ENCODE measurements at places on chromosomes 7 and 10.
A peak's percentile ranks its signal among the peaks of the same experiment; 100 is the strongest.

DNA sequence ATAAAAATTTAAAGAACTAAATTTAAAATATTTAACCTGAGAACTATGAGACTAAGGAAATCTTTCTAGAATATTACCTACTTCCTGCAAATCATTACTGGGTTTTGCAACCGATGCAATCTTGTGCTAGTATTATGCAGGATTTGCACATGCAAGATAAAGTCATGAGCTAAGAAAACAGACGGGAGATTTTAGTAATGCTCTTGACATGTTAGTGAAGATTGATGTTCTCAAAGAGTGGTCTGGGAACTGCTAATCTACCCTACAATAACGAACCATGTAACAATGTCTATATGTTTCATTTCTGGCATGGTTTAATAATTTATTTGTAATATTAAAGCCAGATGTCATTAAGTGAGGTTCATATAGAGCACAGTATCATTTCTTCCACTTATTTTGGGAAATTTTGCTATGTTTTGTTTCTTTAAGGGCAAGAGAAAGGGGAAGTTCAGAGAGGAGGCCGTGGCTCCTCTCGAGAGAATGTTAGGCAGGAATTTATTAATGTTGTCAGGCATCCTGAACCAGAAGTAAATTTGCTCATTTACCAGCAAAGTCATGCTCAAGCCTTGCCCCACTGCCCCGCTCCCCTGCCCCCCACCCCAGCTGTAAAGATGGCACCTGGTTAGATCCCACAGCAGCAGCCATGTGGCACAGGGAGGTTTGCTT is 22.8 kb downstream of the LRRC17 start:
- DNase-seq: no peak

GRCh38 chr7:140242057-140243031 is 65.6 kb upstream of the KDM7A start:
- DNase-seq: no peak

DNA sequence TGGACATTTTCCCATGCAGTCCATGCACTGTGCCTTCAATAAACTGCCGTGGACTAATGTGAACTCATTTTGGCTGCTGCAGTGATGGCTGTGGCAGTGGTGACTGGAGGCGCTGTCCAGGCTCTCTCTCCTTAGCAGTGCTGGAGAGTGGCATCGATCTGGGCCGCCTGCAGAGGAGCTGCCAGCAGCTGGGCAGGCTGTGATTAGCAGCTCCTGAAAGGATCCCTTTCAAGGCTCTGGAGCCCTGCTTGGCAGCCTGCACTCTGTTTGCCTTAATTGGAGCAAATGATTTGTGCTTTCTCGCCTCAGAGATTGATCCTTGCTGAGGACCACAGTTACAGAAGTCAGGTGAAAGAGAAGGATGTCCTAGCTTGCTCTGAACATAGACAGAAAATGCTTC is 130.1 kb upstream of the VWC2 start:
- peak; percentile 51 for DNase-seq

DNA sequence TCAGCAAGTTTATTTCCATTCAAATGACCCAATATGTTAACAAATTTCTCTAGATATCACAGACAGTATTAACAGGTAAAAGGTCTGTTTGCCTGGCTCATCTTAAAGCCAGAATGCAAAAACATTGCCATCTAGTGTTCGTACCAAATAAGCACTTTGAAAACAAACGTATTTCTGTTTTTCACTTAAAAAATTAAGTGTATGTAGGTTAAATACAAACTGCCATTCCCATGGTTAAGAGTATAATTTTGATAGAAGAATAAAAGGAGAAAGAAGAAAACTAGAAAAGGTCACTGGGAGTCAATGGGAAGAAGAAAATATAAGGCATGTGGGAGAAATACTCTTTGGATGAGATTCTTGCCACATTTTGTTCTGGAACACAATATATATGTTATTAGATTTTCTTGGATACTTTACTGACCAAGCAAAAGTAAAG is 51.0 kb downstream of the ORC5 start:
- no peak for DNase-seq

- DNase-seq: no peak
Measured at GRCh38 chr10:101845893-101846292, 2.3 kb upstream of the KCNIP2 start.

DNA sequence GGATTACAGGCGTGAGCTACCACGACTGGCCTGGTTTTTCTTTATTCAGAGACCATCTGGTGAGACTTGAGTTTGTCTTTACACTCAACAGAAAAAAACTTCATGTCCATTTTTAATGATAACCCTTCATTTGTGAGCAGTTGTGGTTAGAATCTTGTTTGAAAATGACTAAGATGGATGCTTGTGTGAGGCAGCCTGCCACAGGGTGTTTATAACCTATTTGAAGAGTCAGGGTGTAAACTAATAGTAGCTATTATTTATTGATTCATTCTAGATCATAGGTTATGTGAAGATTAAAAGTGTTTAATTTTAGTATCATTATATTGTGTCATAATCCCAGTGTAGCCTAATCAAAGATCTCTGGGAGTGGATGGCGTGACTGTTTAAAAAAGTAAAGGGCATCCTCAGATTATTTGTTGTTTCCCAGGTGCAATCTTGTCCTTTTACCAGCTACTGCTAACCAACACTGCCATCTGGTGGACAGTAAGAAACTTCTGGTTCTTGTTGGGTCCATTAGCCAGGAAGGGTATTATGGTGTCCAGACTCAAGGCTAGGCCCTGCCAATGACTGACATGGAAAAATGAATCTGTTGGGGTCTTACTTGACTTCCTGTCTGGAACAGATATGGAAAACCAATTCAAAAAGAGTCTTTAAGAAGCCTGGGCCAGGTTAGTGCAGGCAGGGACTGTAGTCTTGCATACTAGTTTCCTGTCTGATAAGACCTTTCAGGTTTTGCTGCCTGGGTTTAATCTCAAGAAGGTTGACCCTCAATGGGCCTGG is 24.9 kb downstream of the NRBF2 start:
- peak; percentile 56 for DNase-seq

DNA sequence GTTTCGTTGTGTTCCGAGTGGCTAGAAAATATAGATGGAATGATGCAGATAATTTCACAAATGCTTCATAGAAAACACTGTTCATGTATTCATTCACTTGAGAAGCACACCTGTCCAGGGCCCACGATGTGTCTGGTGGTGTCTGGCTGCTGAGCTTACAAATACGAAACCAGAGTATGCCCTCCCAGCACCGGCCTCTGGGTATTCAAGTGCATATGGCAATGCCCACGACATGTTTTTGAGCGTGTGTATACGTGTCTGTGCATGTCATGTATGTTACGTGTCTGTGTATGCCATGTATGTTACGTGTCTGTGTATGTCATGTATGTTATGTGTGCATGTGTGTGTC is 37.9 kb downstream of the IL2RA start:
- DNase-seq: peak; percentile 13

GRCh38 chr7:28409716-28410627 is 2.3 kb upstream of the CREB5 start:
- peak; percentile 72 for DNase-seq

- no peak for DNase-seq
Measured at GRCh38 chr7:33757050-33757449, 148.3 kb upstream of the BMPER start.

GRCh38 chr10:75962395-75963061 is 531.1 kb downstream of the LRMDA start:
- no peak for DNase-seq

GRCh38 chr7:91875851-91876250 is 4.7 kb downstream of the MTERF1 start:
- no peak for DNase-seq

- DNase-seq: no peak
Measured at GRCh38 chr7:127979728-127980126, 51.5 kb downstream of the LRRC4 start.

- DNase-seq: no peak
Measured at GRCh38 chr7:133854739-133855138, 272.4 kb upstream of the LRGUK start.

- no peak for DNase-seq
Measured at GRCh38 chr7:111992601-111993000, 213.6 kb downstream of the DOCK4 start.

DNA sequence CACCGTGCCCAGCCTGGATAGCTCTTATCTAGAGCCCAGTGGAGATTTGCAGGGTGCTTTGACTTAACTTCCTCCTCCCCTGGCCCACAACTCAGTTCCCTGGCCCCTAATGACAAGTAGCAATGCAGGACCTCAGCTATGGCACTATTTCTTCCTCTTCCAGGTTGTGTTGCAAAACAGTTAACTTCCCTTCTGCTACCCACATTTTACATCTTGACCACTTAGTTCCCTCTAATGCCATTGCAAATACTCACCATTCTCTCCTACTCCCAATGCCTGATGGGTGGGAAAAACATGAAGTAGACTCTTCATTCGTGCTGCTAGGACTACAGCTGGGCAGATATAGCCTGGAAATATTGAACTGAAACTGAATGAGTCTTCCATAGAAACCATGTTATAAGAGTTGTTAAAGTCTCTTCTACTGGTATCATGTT is 39.1 kb upstream of the FGL2 start:
- DNase-seq: no peak

- DNase-seq: no peak
Measured at GRCh38 chr10:44376472-44377099, 8.3 kb downstream of the CXCL12 start.

- no peak for DNase-seq
Measured at GRCh38 chr7:38855386-38855785, 53.6 kb downstream of the VPS41 start.

DNA sequence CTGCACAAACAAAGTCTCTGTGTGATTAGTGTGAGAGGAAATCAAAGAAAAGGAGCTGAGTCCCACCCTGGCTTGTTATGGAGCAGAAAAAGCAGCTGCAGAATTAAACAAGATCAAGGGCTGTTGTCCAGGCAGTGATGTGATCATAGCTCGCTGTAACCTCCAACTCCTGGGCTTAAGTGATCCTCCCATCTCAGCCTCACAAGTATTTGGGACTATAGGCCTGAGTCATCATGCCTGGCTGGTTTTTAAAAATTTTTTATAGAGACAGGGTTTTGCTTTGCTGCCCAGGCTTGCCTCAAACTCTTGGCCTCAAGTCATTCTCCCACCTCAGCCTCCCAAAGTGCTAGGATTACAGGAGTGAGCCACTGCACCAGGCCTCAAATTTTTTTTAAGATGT is 88.9 kb downstream of the IPMK start:
- DNase-seq: no peak

GRCh38 chr10:133364645-133365431 is 7.0 kb upstream of the FUOM start:
- no peak for DNase-seq

DNA sequence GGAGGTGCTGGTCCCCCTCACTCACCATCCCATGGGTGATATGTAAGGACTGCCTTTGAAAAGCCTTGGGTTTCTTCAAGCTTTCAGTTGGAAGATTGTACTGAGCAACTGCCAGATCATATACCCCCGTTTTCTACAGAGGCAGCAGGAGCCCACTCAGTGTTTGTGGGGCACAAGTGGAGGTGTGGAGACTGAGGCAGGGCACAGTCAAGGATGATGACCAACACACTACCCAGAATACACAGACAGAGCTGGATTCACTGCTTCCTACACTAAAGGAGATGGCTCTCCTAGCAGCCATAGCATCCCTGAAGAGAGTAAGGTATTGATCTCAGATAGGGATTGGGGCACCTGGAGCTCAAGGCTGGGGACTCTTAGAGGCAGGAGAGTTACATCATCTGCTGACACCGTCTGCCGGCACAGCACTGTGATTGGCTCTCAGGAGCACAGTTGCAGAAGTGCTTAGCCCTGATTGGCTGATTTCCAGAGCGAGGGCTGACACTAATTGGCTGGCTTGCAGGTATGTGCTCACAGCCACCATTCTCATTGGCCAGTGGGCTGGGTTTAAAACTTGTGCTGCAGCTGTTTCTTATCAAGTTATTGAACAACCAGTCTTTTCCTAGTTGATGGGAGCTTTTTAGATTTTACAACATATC is 77.9 kb upstream of the PFKP start:
- no peak for DNase-seq

DNA sequence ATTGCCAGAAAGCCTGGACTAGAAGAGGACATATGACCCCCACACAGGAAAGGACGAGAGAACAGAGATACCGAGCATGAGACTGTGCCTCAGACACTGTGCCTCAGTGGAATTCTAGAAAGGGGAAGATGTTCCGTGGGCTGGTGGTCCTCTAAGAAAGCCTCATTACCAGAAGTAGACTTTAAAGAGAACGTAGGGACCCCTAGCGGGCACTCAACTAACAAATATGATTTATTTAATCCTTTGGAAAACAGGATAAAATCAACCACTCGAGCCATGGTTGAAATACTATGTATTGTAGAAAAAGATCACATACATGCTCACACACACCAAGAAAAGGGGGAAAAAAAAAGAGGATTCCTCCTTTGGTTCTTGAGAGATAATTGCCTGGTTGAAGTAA is 701.2 kb upstream of the SORCS1 start:
- no peak for DNase-seq

- DNase-seq: no peak
Measured at GRCh38 chr7:30613366-30614325, 19.0 kb downstream of the GARS1 start.

GRCh38 chr10:2933071-2933470 is 134.3 kb upstream of the PFKP start:
- DNase-seq: peak; percentile 40

DNA sequence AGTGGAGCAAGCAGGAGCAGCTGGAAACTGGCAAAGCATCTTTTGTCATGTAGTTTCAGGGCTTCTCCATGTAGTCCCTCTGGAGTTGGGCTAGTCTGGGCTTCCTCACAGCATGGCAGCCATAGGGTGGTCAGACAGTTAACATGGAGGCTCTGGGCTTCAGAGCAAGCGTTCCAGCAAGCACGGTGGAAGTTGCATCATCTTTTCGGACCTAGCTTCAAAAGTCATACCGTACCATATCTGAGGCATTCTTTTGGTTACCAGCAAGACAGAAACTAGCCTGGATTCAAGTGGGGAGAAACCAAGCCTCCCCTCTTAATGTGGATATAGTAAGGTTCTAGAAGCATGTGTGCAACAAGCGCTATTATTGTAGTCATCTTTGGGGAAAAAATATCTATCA is 135.0 kb downstream of the HTR7 start:
- DNase-seq: no peak

- no peak for DNase-seq
Measured at GRCh38 chr10:133401981-133402725, 8.2 kb downstream of the MTG1 start.

DNA sequence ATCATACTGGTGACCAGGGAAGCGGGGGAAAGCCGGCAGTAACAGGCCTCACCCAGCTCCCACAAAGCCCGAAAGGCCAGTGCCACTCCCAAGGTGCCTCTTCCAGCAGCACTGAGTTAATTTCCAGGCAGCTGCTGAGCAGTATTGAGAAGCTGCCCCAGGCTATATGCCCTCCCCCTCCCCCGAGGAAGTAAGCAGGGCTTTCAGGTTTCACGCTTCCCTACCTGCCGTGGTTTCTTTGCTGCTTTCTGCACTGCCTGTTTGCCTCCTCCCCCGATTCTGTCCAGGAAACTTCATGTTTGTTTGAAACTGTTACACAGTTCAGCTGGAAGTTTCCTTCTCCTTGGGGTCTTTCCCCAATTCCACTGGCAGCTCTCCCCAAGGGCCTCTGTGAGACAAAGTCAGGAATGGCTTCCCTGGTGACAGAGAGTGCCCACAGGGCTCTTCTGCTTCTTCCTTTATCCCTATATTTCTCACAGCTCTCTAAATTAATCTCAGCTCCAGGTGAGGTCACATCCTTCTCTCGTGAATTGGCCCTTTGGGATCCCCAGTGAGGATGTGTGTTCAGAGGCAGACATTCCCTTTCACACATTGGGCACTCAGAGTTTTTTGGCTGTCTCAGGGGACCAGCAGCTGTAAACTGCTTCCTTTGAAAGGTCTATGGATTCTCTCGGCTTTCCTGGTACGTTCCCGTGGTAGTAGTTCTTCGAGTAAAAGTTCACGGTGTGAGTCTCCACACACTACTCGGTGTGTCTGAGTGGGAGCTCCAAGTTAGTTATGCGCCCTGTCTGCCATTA is 19.4 kb downstream of the C1GALT1 start:
- DNase-seq: peak; percentile 55

GRCh38 chr7:1659696-1660095 is 10.4 kb upstream of the ELFN1 start:
- no peak for DNase-seq

Measured in ecto neural progenitor cell (in vitro differentiated cells).